Osteocyte (in vitro differentiated cells): ENCODE measurements at places on chromosomes 3 and 15. TPM values are rescaled to one million over a fixed set of nuclear protein-coding genes. Genes with fewer than 3 reads are reported as not detected.

DNA sequence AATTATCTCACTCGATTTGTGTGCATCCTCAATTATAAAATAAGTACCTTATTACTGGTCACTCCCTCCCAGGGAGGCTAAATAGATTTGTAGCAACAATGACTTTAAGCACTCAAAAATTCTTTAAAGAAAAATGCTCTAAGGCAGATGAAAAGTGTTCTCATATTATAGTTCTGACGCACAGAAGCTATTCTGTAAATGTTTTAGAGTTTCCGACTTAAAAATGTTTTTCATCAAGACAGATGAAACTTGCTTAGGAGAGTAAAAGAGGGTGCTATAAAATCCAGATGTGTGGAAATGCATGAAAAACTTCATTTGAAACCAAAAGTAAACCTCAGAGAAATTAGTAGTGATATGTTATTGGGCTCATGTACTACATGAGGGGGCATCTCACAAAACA lies 398.4 kb upstream of the KCNMB2 start:
- no peak for DNase-seq

DNA sequence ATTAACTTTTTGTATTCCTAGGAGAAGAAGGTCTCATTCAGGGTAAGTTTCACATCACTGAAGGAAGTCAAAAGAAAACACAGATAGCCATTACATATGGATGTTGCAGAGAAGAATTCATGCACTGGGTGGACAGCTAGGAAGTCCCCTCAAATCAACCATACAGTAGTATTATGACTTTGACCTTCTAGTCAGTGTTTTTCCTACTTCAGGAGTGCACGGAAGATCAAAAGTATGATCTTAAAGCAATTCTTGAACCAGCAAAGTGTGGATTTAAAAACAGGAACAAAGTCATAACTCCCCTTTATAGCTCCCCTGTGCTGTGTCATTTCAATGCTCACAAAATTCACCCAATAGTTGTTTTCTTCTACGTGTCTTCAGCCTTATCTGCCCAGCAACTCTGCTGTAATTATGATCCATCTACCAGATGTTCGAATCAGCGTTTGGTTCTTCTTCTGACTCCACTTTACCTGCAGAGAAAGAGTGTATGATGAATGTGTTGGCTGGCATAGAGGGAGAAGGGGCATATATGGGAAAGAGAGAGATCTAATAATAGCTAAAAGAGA lies 118.1 kb upstream of the MEIS2 start:
- no peak for DNase-seq

Gene TNFSF10
- total RNA-seq: not detected in 2 replicates

Gene UROC1
- total RNA-seq: not detected in 2 replicates

Gene C3orf52
- total RNA-seq: 1.0 and 1.4 TPM in 2 replicates

Gene COL8A1
- total RNA-seq: 3,389 and 3,403 TPM in 2 replicates

Gene TGM5
- total RNA-seq: not detected in 2 replicates

Gene MYZAP
- total RNA-seq: 1.4 and 1.5 TPM in 2 replicates
